ENCODE measurements at places on chromosomes 5 and 9.

DNA sequence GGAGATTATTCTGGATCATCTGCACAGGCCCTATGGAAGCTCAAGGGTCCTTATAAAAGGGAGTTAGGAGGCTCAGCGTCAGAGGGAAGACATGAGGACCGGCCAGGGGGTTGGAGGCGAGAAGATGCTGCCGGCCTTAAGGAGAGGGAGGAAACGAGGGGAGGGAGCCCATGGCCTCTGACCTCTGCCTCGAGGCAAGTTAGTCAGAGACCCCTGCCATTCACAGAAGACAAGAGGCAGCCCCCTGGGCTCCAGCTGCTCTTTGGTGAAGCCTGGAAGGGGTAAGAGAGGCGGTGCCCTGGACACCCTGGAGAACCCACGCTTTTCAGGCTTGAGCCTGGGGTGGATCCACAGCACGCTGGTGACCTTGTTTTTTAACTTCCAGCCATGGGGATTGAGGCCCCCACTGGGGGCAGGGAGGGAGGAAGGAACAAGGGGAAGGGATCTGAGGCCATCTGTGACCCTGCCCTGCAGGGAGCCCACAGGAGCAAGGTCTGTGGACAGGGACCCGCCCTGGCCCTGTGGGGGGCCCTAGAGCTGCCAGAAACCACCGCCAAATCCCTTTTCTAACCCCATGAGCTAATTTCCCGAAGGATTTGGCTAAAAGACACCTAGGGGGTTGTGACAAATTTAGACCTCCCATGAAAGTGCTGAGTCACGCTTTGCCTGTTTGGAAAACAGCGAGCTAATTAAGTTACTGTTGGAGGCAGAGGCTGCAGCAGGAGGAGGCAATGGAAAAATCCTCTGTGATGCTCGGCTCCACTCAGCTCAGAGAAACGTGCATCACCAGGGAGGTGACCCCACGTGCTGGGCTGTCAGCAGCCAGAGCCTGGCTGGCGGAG, 49.7 kb downstream of the OLFM1 start:
- no peak for DNase-seq

GRCh38 chr5:42811591-42812446, at the start of gene SELENOP:
TSS of gene SELENOP (minus strand) at chr5:42811892. CDS start at chr5:42808353, 3,539 bp downstream.
- DNase-seq: no peak

- no peak for DNase-seq
Measured at GRCh38 chr5:180253036-180253824, 38.7 kb downstream of the MAPK9 start.

- no peak for DNase-seq
Measured at GRCh38 chr5:57431759-57432158, 50.9 kb downstream of the ACTBL2 start.

GRCh38 chr5:170571875-170572852, 68.3 kb downstream of the KCNIP1 start:
- DNase-seq: no peak

DNA sequence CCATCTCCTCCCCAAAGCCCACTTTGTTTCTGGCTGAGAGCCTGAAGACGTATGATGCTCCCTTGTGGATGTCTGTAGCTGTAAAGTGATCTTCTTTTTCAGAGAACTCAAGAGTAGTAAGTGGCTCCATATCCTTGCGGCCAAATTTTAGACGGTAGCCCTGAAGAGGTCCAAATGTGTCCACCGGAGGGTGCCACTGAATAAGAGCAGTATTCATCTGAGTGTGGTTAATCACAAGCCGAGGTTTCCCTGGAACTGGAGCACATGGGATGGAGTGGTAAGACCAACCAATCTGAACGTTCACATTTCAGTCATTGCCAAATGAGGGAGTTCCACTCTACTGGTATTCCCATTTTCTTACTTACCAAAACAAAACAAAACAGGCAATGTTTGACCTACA, 686.5 kb upstream of the DMAC1 start:
- no peak for DNase-seq

DNA sequence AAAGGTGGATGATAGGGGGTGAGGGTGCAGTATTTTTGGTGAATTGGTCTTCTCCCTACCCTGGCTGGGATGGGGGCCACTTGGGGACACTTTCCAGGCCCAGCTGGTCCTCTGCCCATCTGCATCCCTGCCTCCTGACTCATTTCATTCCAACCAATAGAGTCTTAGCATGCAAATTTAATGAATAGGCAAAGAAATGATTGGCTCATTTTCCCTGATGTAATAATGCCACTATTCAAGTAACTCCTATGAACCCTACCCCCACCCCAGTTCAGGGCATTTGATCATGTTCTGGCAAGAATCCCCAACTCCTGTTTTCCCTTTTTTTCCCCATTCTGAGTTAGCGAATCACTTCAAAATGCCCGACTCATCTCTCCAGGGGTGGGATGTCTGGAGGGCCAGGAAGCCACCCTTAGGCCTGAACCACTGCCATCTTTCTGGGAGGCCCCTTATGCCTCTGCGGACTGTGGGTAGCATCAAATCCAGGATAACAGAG, 56.7 kb downstream of the PCDH1 start:
- no peak for DNase-seq

GRCh38 chr5:98416541-98416940, 356.9 kb upstream of the RGMB start:
- no peak for DNase-seq

GRCh38 chr5:175778951-175779503, 92.4 kb upstream of the CPLX2 start:
- DNase-seq: no peak

DNA sequence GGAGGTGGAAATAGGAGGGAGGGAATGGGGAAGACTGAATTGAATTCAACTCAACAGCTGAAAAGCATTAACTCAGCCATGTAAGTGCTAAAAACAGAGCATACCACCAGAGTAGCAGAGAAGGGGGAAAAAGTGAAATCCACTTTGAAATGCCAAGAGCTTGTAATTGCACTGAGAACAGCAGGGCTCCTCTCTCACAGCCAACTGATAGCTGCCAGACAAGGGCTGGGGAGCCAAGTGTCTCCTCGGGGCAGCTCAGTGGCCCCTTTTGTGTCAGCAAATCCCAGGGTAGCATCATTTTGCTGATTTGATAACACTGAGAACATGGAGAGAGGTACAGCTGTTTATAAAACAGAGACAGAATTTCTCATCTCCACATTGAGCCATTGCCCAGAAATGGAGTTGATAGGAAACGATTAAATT, 182.5 kb downstream of the FRMD3 start:
- no peak for DNase-seq

- no peak for DNase-seq
Measured at GRCh38 chr5:166441-167372, 24.6 kb upstream of the LRRC14B start.

DNA sequence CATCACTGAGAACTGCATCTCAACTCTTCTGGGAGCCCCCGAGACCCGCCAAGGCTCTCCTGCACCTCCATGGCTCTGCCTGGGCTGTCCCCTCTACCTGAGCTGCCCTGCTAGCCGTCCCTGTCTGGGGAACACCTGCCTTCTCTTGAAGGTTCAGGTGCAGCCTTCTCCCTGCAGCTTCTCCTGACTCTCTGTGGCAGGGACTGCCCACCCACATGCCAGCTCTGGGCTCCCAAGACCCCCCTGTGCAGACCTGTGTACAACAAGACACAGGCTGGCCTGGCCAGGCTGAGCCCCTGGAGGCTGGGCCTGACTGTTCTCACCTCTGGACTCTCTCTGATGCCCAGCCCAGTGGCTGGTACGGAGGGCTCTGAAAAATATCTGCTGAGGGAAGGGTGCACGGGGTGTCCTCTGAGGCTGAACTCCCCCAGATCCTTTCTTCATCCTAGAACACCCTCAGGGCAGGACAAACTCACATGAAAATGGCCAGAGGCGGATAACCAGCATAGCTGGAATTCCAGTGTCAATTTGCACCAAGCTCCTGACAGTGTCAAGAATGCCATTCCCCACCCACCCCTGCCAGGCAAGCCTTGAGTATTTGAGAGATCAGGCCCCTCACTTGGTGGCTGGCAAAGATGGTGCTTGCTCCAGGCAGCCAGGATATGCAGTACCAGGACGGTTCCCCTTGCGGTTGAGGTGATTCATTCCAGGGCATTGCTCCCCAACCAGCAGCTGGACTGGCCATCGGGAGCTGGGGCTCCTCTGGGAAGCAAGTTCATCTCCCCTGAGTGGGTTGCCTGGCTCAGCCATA, 40.9 kb upstream of the SLC25A51 start:
- DNase-seq: no peak

DNA sequence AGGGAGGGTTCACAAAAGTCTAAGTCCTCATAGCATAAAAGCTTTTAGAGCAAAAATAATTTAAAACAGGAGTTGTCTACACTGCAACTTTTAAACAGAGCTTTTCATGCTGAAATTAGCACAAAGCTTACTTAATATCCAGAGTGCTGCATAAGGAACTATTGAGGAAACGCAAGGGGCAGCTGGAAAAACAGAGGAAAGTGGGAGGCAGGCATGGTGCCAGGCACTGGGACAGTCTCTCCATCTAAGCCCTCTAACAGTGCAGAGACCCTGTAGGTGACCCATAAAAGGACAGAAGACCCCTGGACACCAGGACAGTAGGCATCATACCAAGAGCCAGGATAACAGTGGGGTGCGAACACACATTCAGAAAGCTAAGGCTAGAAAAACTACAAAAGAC, 49.3 kb downstream of the ADAMTS12 start:
- DNase-seq: no peak

GRCh38 chr9:129944506-129945116, 98.4 kb downstream of the FNBP1 start:
- peak; percentile 72 for DNase-seq

GRCh38 chr5:95989283-95990048, 27.8 kb upstream of the ELL2 start:
- DNase-seq: no peak

GRCh38 chr9:95508242-95508967, 8.4 kb downstream of the PTCH1 start:
- DNase-seq: no peak

GRCh38 chr9:116574027-116574679, 113.0 kb upstream of the TRIM32 start:
- no peak for DNase-seq

DNA sequence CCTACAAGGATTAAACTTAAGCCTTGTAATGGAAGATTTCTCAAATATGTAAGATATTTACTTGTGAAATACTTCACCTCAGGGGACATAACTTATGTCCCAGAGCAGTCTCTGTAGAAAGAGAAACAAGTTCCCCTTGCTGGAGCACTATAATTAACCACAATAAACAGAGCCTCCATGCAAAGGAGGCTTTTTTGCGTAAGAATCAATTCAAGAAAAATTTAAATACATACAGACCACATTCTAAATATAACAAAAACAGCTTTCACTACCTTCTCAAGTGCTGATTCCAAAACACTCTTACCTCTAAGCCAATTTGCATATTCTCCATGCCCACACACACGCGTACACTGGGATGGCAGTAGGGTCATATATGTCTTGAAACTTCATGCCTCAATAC, 30.7 kb upstream of the CCNB1 start:
- DNase-seq: no peak

DNA sequence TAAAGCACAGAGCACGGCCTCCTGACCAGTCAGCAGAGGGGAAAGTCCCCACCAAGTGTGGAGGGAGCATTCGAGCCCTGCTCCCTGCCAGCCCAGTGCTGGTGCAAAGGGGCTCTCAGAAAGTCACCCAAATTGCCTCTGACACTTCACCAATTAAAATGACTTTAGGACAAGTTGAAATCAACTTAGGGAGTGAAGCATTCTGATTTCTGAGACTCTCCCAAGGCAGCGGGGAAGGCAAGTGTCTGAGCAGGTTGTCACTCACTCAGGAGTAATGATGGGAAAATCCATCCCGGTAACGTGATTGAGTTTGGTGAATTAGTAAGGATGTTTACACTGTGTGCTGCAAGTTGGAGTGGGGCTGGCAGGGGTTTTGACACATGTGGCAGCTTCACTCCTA, 73.7 kb downstream of the PCDH1 start:
- no peak for DNase-seq

- no peak for DNase-seq
Measured at GRCh38 chr5:8050616-8051175, 181.7 kb downstream of the MTRR start.
